AG10803 (cell line): ENCODE measurements at places on chromosomes 16 and 17.

GRCh38 chr16:78127130-78127529, 27.7 kb downstream of the WWOX start:
- peak; percentile 48 for DNase-seq

- DNase-seq, result no peak
Measured at GRCh38 chr16:27907457-27907972, 156.0 kb downstream of the GSG1L start.

- no peak for DNase-seq
Measured at GRCh38 chr16:57092786-57093411, 516 bp downstream of the CPNE2 start.

DNA sequence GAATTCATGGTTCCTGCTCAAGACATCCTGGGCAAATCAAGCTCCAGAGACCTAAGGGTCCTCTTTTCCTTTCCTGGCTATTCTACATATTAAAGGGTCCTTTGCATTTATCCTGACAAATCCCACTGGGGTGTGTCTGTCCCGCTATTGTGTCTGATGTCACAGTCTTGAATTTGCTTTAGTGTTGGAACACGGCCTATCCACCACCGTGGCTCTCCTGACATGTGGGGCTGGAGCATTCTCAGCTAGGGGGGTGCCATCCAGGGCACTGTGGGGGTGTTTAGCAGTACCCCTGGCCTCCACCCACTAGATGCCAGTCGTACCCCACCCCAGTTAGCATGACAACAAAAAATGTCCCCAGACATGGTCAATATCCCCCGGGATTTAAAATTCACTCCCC, 92.9 kb downstream of the IRF8 start:
- DNase-seq, result no peak

DNA sequence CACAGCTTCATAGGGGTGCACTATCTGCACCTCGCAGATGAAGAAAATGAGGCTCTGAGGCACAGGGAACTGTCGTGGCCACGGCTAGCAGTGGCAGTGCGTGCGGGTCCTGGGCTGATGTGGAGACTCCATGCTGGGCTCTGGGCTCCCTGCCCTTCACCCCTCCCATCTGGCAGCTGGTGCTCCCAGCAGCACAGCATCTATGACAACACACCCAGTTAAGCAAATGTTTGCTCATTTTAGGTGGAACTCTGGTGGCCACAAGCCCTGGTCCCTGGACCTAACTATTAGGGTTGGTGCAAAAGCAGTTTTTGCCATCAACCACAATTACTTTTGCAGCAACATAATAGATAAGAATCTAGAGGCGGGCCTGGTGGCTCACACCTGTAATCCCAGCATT, 30.9 kb downstream of the IFT140 start:
- DNase-seq, result no peak

GRCh38 chr17:10871914-10872313, 34.0 kb upstream of the PIRT start:
- DNase-seq, result no peak

DNA sequence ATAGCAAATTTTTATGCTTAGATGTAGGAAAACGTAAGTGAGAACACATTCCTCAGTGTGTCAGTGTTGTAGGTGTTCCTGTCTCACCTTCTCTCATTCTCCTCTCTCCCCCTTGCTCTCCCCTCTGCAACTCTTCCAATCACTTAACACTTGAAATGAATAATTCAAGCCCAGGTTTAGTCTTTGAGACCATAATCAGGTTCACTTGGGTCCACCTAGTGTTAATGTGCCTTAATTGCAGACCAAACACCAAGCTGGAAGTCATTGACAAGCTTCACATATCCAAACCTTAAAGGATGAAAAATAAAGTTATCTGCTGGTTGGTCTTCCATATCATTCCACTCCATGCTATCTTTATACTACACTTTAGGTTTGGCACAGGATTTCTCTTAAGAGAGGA, 37.0 kb downstream of the STXBP4 start:
- peak; percentile 8 for DNase-seq
